ENCODE measurements at places on chromosomes 5 and 9.

GRCh38 chr5:55146543-55147151, 13.3 kb upstream of the GPX8 start:
- peak; percentile 88 for DNase-seq

- DNase-seq: no peak
Measured at GRCh38 chr9:131589124-131589711, 43.9 kb downstream of the PRRT1B start.

GRCh38 chr9:438961-439768, 224.5 kb downstream of the DOCK8 start:
- DNase-seq: no peak

- DNase-seq: no peak
Measured at GRCh38 chr5:180990882-180991242, 2.2 kb downstream of the BTNL3 start.

- no peak for DNase-seq
Measured at GRCh38 chr5:174363934-174364333, 318.4 kb downstream of the NSG2 start.

- no peak for DNase-seq
Measured at GRCh38 chr5:3384531-3384930, 211.1 kb upstream of the IRX1 start.

GRCh38 chr5:153480401-153480800, 10.1 kb upstream of the GRIA1 start:
- DNase-seq: no peak

DNA sequence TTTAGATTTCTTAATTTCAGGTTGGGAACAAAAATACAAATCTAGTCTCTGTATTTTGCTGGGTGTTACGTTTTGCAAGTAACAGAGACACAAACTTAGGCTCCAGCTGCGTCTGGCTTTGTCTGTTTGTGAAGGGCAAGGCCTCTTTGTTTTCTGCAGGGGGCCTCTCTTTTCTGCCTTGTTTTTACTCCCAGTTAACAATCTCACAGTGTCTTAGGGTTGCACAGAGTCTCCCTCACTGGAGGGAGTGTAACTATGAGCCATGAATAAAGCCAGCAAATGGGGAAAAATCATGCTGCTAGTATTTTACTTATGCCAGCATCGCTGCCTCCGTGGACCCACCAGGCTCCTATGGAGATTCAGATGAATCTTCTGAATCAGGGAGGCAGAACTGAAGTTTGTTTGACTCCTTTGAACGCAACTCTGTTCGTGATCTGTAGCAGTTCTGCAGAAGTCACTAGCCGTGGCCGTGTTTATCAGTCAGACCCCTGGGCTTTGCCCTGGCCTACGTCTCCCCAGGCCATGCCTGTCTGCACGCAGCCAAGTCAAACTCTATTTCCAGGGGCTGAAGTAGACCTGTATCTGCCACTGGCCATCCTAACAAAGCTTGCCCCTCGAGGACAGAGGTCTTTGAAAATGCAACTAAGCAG, 77.2 kb downstream of the ATP10B start:
- DNase-seq: no peak
